ENCODE measurements at places on chromosomes 1 and 21.
A peak's percentile ranks its signal among the peaks of the same experiment; 100 is the strongest.

DNA sequence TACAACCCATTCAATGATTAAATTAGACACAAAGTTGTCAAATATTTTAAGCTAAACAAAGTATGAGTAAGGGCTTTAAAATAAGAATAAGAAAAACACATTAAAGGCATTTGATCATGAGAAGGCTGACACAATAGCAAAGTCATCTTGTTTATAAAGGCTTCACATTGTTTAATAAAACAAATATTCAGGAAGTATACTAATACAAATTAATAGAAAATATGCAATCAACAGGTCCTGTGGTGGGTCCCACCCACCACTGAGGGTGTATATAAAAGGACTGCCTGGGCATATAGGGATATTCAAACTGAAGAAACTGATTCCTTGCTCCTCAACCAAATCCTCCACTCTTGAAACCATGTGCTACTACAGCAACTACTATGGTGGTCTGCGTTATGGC is at the start of gene KRTAP20-2:
TSS of gene KRTAP20-2 (plus strand) at position 301 of the 400 bp plus-strand sequence. CDS start at position 359, 58 bp downstream.
- no peak for DNase-seq

DNA sequence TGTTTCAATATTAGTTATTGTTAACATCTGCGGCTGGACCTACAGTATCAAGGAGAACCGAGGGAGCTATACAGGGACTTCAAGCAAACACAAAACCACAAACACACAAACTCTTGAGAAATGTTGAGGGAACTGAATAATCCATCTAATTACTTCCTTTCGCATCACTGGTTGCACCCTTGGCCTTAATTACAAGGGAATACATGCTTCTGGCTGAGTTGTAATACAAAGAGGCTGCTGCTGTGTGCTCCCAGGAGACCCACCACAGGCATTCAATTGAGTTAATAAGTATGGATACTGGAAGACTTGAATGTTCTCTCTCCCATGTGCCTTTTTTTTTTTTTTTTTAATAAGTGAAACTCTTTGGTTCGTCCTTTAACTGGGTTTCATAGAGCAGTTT is 16.8 kb upstream of the SMYD2 start:
- DNase-seq = no peak

DNA sequence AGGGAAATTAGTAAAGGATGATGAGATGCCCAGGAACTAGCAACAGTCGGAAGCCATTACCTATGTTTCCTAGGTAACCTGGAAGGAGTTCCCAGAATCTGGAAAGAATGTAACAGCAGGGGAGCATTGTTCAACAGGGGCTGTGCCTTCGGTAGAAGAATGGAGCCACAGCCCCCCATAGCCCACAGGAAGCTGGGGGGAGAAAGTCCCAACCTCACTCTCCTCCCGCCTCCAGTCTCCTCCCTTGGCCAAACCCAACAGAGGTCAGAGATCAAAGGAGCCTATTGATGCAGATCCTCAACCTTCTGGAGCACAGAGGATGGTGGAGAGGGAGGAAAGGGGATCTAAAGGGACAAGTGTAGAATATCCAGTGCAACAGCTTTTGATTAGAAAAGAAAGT is 131.5 kb upstream of the SLC44A3 start:
- no peak for DNase-seq

- no peak for DNase-seq
These were observed 26.3 kb upstream of the IL20 start for GRCh38 chr1:206839006-206839560.

DNA sequence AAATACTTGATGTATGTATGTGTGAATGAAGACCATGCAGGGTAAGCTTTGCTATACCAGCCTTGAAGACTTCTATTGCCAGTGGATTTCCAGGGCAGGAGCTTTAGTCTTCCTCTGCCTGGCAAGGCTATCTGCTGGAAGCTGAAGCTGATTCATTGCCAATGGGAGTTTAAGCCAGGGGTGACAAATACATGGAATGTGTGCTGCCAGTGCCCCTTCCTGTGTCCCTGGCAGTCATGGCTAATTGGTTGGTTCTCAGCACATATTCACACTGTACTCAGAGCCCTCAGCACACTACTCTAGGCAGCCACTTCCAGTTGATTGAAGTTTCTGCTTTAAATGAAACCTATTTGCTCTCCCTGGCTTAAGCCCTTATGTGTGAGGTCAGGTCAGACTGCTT is 1.5 kb downstream of the ZSCAN20 start:
- DNase-seq = no peak

DNA sequence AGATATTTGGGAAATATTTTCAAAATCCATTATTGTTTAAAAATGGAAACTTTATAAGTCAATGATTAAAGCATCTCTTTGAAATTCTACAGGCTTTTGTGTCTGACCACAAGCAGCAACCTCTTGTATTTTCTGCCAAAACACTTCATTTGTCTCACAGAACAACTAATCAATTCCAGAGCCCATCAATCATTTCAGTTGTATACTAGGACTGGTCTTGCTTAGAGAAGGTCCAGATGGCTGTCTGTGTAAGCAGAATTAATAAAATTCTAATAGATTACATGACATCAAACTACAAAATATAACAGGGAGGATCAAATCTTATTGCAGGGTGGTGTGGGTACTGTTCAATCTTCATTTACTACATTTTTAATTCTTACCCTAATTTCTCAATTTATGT is 76.4 kb downstream of the ACBD6 start:
- no peak for DNase-seq

DNA sequence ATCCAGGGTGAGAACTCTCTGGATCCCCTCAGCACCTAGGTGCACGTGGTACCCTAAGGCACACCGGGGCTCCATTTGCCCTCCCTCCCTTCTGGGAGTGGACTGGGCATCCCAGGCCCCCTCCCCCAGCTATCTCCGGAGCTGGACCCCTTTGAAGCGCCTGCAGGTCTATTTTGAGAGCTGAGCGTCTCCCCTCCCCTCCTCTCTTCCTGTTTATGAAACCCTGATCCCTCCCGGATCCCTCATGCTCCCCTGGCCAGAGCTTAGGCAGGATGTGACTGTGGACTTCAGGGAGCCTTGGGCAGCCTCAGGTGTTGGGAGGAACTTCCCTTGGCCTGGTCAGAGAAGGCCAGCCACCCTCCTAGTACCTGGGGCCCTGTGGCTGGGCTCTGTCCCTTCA is 10.2 kb downstream of the RPS6KA1 start:
- DNase-seq = no peak

GRCh38 chr1:245217853-245218608 is 63.2 kb downstream of the KIF26B start:
- DNase-seq = no peak

DNA sequence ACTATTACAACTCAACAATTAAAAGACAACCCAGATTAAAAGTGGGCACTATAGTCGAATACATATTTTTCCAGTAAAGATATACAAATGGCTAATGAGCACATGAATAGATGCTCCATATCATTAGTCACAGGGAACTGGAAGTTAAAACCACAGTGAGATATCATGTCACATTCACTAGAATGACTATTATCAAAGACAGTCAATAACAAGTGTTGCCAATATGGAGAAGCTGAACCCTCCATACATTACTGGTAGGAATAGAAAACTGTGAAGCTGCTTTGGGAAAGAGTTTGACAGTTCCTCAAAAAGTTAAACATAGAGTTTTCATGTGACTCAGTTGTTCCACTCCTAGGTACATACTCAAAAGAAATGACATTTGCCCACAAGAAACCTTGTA is 30.6 kb upstream of the MRPS6 start:
- no peak for DNase-seq

- DNase-seq = no peak
These were observed 51.1 kb downstream of the HSF2BP start for GRCh38 chr21:43608225-43608624.

DNA sequence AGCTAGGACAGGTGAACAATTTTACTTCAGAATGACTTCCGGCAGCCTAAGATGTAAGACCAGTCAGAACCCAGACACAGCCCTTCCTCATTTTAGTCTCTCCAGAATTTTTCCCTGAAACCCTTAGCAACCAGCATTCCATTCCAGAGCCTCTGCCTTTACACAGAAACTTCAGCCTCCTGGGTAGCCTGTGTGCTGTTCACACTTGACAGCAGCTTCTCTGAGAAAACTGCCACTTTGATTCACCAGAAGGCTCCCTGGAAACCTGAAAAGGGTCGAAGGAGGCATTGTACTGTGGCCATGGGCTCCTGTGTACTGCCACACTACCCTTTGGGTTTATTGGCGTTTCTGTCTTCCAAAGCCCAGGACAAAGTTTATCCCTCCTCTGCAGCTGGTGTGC is 17.4 kb downstream of the HYI start:
- DNase-seq = no peak

- DNase-seq = no peak
These were observed 76.1 kb upstream of the USP25 start for GRCh38 chr21:15653710-15654109.

- DNase-seq = no peak
These were observed 10.2 kb upstream of the NKAIN1 start for GRCh38 chr1:31249854-31250253.

- no peak for DNase-seq
These were observed 9.4 kb downstream of the IVL start for GRCh38 chr1:152917794-152918193.

DNA sequence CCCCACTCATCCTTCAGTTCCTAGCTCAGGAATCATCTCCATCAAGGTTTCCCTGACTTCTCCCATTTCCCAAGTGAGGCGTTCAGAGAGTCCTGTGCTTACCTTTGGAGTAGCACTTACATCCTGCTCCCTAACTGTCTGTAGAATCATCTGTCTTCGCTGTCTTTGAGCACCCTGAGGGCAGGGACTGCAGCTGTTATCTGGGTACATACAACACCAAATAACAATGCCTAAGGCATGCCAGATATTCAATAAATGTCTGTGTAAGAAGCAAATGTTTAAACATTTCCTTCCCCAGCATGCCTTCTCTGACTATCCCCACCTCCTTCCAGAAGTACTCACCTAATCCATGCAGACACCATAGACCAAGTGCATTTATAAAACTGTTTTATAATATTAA is 65.4 kb downstream of the JAK1 start:
- no peak for DNase-seq

DNA sequence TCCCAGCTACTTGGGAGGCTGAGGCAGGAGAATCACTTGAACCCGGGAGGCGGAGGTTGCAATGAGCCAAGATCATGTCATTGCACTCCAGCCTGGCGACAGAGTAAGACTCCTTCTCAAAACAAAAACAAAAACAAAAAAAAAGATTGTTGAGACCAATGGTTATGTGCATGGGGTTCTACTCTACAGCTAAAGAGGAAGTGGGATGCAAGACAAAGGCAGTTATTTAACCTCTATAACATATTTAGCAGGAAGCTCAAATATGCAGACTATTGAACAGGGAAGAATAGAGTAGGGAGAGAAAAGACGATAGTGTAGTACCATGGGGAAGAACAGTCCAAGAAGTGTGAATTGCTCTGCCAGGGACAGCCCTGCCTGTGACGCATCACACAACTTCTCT is 227.7 kb downstream of the SMYD3 start:
- no peak for DNase-seq

DNA sequence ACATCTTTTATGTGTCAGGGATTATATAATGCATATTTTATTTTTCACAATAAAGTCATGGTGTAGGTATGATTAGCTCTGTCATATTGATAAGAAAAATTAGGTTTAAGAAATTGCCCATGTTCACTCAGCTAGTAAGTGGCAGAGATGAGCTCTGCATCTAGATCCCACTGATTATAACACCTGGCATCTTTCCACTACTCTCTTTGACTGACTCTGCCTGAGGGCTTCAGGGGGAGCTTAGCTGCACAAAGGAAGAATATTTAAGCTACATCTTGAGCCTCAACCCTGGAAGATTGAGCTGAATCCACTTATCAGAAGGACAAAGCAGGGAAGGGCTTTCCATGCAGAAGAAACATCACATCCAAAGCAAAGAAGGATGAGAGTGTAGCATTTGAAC is 190.4 kb downstream of the MIS18A start:
- DNase-seq = no peak

DNA sequence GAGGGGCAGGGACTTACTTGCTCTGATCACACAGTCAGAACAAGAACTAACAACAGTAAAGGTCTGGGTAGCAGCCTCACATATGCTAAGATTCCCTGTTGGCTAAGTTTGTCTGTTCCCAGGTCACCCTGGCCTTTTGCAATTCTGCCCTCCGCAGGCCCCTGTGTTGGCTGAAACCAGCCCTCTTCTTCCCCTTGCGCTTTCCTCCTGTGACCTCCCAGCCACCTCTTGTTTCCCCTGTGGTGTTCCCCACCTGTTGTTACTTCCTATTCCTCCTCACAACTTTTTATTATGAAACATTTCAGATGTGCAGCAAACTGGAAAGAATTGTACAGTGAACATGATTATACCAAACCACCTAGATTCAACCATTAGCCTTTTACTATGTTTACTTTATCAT is 23.4 kb downstream of the MAPKAPK2 start:
- no peak for DNase-seq

DNA sequence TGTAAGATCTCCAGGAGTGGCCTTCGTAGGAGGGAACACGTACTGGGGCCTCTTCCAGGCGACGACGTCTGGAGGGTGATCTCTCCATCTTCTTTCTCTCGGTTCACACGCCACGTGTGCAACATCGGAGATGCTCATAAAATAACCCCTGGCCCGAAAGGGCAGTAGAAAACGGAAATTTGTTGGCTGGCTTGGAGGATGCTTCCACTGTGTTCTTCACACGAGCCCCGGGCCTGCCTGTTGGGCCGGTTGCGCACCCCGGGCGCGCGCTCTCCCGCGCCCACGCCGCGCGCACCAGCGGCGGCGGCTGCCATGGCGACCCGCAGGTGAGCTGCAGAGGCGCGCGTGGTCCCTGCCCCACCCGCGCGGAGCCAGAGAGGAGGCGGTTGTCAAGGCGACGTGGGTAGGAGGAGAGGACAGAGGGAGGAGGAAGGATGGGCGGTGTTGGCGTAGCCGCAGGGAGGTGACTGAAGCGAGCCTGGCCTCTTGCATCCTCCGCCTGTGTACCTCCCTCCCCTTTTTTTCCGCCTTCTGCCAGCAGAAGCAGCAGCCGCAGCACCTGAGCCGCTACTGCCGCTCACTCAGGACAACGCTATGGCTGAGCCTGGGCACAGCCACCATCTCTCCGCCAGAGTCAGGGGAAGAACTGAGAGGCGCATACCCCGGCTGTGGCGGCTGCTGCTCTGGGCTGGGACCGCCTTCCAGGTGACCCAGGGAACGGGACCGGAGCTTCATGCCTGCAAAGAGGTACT is at the start of gene ELAPOR1:
TSS of gene ELAPOR1 (plus strand) at position 526 of the 752 bp plus-strand sequence. CDS start at position 595, 69 bp downstream.
- DNase-seq = peak; percentile 77

DNA sequence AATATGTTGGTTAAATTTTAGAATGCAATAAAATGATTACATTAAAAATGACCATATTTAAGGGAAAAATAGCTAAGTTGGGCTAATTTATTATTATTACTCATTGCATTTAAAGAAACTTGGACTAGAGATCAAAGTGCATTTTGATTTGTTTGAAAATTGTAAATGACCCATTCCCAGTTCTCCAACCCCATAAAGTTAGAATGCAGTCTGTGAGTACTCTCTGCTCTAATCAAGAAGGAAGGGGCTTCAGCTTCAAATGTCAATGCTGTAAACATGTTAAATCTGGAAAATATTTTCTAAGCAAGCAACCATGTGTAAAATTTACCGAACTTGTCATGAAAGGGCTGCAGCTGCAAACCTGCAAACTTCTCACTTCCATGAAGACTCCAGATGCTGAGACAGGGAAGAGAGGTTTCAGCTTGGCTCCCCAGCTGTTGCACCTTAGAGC is 232.7 kb downstream of the TTLL7 start:
- no peak for DNase-seq

- DNase-seq = no peak
These were observed 505.2 kb downstream of the PLPP3 start for GRCh38 chr1:56074007-56074651.

- DNase-seq = no peak
These were observed 3.6 kb downstream of the KIF2C start for GRCh38 chr1:44743211-44743610.
